ENCODE measurements at places on chromosomes 1 and 21.

DNA sequence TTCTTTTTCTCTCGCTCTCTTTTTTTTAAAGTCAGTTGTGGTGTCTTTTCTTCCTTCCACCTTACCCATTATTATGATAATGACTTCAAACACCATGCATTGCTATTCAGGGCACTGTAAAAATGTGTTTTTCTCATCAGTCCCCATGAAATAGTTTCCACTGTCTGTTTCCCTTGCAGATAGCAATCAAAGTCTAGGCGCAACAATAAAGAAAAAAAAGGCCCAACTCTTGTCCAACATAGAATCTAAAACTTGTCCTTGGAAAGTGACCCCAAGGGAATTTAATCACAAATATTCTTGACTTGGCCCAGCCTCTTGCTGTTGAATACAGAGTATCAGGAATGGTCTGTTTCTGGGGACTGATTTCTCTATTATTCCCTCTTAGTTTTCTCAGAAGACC, 382.5 kb downstream of the PLPP3 start:
- no peaks in the 10 kb centered on the region for H3K36me3 ChIP-seq
- H3K4me1 ChIP-seq = no peaks in the 10 kb centered on the region
- H3K27me3 ChIP-seq = no peaks in the 10 kb centered on the region
- H3K4me3 ChIP-seq = no peak overlapping the region
- H3K27ac ChIP-seq = no peak overlapping the region

GRCh38 chr1:167541003-167541402, 12.6 kb downstream of the CREG1 start:
- DNase-seq = no peak
- no peak overlapping the region for H3K27ac ChIP-seq
- no peaks in the 10 kb centered on the region for H3K27me3 ChIP-seq
- H3K4me3 ChIP-seq = no peak overlapping the region
- H3K4me1 ChIP-seq = no peaks in the 10 kb centered on the region

DNA sequence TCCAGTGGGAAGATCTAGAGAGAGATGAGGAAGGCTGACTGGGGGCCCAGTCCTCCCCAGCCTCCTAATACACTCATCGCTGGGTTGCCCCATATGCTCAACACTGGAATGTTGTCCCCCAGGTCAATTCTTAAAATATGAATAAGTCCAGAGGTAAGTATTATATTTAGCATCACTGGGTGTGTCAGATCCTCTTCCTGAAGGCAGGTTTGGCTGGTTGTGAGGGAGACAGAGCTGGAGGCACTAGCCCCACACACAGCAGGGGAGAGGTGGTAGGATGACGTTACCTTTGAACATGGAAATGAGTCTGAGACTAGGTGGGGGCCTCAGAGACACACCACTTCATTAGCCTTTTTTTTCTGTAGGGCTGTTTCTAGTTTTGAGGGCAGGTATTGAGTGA, 42.6 kb downstream of the SLC44A3 start:
- no peaks in the 10 kb centered on the region for H3K4me1 ChIP-seq
- no peaks in the 10 kb centered on the region for H3K36me3 ChIP-seq
- DNase-seq = no peak

DNA sequence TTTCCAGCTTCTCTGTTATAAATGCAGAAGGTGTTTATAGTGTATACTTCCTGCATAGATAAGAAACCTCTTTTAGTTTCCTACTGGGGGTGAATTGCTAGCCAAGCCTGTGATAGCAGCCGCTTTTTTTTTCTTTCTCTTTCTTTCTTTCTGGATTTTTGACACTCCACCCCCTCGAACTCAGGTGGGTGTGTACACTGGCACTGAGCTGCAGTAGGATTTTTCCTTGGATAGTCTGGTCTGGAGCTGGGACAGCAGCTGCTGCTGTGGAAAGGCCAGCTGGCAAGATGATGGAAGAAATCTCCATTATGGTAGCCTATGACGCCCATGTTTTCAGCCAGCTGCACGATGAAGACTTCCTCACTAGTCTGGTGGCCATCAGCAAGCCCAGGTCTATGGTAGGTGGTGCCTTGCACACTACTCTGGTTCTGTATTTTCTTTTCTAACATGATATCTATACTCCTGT, 122.5 kb upstream of the CACYBP start:
- H3K27me3 ChIP-seq = no peaks in the 10 kb centered on the region
- H3K36me3 ChIP-seq = no peaks in the 10 kb centered on the region
- H3K27ac ChIP-seq = peak overlapping the region; percentile 29
- H3K4me3 ChIP-seq = peak overlapping the region; percentile 28

DNA sequence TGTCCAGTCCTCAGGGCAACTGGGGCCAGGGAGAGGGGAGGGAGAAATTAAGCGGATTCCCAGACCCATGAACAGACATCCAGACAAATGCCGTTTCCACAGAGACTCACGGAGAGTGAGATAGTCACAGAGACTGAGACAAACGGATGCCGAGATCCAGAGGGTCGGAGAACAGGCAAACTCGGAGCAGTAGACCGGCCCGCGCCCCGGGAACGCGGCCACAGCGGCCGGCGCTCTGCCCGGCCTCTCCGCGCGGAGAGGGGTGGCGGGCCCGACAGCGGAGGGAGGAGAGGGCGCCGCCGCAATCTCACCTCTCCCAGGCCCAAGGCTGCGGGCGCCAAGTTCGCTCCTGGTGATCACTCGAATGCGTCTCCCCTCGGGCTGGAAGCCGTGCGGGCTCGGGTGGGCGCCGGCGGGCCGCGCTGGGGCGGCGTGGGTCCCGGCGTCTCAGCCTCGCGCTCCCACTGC, 831 bp upstream of the FOXD2 start:
- no peak for DNase-seq

DNA sequence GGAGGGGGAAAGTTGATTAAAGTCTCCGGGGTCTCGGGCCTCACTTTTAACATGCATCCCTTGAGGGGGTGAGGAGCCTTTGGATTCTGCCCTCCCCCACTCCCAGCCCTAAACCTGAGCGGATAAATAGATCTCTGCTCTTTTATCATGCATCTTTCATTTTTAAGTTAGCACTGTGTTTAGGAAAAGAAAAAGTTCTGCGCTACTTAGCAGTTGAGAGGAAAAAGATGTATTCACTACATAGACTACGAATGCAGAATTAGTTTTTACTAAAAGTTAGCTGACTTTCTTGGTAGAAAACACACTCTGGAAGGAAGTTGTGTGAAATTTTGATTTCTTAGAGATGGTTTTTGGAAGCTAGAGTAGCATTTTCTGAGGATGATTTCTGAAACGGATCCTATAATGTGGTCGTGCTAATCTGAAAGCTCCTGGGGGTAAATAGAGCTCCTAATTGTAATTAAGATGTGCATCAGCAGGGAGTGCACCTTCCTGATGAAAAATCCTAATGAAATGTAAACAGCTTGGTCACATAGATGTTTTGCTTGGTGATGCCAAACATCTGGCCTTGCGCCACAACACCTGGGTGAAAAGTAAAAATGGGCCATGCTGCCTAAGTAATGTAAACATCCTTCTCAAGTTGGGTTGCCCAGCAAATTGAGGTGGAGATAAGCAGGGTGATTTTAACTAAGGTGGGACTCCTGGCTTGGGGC, 1.8 kb downstream of the ROR1 start:
- peaks cover 8% of the 10 kb centered on the region for H3K4me1 ChIP-seq
- no peak overlapping the region for H3K27ac ChIP-seq
- H3K36me3 ChIP-seq = no peaks in the 10 kb centered on the region

GRCh38 chr1:193325771-193326170, 139.4 kb upstream of the B3GALT2 start:
- no peak overlapping the region for H3K4me3 ChIP-seq
- no peaks in the 10 kb centered on the region for H3K4me1 ChIP-seq
- DNase-seq = no peak

DNA sequence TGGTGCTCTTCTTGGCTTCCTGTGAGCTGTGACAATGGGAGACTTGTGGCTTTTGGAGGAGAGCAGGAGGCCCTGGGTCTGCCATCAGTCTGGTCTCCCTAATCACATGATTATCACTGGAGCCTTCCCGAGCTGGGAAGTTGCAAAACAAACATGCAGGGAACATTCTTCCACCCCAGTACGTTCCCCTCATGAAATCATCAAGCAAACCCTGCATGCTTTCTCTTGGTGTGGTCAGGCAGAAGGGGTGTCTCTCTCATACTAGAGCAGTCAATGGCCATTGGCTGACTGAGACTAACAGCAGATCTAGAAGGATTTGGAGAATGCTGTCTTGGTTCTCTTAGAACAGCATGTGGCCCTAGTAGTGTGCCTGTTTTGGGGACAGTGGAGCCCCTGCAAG, 111.2 kb downstream of the LIPI start:
- no peaks in the 10 kb centered on the region for H3K4me1 ChIP-seq
- H3K27me3 ChIP-seq = no peaks in the 10 kb centered on the region
- DNase-seq = no peak

- no peak overlapping the region for H3K4me3 ChIP-seq
- peak; percentile 88 for DNase-seq
- no peaks in the 10 kb centered on the region for H3K36me3 ChIP-seq
- H3K27ac ChIP-seq = peak overlapping the region; percentile 78
Measured at GRCh38 chr1:159867664-159868026, 5.2 kb upstream of the VSIG8 start.

DNA sequence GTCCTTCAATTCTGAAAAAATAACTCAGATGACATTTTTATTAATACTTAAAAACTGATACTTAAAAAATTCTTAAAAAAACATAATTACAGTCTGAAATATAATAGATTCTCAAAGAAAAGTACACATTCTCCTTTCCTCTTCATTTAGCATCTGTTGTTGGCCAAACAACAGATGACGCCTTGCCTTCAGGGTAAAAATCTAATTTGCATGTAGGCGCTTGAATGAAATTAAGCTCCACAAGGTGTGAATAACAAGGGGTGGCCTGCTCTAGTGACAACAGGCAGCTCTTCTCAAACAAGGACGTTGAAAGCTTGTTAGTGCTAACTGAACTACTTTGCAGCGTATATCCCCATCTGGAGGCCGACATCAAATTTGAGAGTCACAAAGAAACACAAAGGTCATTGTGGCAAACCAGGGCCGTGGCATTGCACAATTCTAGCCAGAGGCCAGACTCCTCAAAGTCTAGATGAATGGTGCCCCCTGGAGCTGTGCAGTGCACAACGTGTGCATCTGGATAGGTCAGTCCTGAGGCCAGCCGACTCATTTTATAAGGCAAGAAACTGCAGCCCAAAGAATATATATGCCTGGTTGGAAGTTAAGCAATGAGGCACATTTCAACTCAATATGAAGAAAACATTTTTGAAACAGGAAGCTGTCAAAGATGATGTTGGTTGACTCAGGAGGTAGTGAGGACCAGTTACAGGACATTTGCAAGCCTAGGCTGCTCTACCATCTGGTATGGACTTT, 459.2 kb upstream of the RUNX1 start:
- H3K27ac ChIP-seq = no peak overlapping the region
- DNase-seq = no peak
- H3K27me3 ChIP-seq = no peaks in the 10 kb centered on the region
- H3K4me3 ChIP-seq = no peak overlapping the region
- no peaks in the 10 kb centered on the region for H3K4me1 ChIP-seq

DNA sequence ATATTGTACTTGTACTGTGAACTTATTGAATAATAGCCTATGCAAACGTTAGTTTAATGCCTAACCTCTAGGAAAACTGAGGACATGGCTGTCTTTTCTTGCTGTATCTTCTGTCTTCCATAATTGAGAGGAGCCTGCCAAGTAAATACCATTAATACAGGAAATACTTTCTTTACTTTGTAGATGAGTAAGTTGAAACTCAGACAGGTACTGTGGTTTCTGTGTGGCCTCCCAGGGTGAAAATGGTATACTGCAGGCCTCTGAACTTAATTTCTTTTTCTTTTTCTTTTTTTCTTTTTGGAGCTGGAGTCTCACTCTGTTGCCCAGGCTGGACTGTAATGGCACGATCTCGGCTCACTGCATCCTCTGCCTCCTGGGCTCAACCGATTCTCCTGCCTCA, 208.8 kb upstream of the ADGRL4 start:
- H3K27ac ChIP-seq = no peak overlapping the region
- no peaks in the 10 kb centered on the region for H3K27me3 ChIP-seq
- no peak for DNase-seq
- H3K4me3 ChIP-seq = no peak overlapping the region
- no peaks in the 10 kb centered on the region for H3K36me3 ChIP-seq

- H3K36me3 ChIP-seq = no peaks in the 10 kb centered on the region
- H3K27me3 ChIP-seq = no peaks in the 10 kb centered on the region
- no peak overlapping the region for H3K27ac ChIP-seq
- no peak for DNase-seq
- no peaks in the 10 kb centered on the region for H3K4me1 ChIP-seq
- no peak overlapping the region for H3K4me3 ChIP-seq
Measured at GRCh38 chr21:35683664-35684304, 376.5 kb downstream of the SETD4 start.

- no peaks in the 10 kb centered on the region for H3K36me3 ChIP-seq
- no peak overlapping the region for H3K4me3 ChIP-seq
- no peak for DNase-seq
- no peaks in the 10 kb centered on the region for H3K4me1 ChIP-seq
- no peak overlapping the region for H3K27ac ChIP-seq
Measured at GRCh38 chr1:244869364-244869827, 5.1 kb upstream of the HNRNPU start.

GRCh38 chr1:28668956-28669723, 556 bp downstream of the GMEB1 start:
- no peaks in the 10 kb centered on the region for H3K27me3 ChIP-seq
- DNase-seq = peak; percentile 30
- H3K4me1 ChIP-seq = peaks cover 17% of the 10 kb centered on the region
- H3K36me3 ChIP-seq = no peaks in the 10 kb centered on the region
- H3K4me3 ChIP-seq = peak overlapping the region; percentile 99
- peak overlapping the region; percentile 100 for H3K27ac ChIP-seq
